ENCODE measurements at places on chromosomes 1 and 21.

DNA sequence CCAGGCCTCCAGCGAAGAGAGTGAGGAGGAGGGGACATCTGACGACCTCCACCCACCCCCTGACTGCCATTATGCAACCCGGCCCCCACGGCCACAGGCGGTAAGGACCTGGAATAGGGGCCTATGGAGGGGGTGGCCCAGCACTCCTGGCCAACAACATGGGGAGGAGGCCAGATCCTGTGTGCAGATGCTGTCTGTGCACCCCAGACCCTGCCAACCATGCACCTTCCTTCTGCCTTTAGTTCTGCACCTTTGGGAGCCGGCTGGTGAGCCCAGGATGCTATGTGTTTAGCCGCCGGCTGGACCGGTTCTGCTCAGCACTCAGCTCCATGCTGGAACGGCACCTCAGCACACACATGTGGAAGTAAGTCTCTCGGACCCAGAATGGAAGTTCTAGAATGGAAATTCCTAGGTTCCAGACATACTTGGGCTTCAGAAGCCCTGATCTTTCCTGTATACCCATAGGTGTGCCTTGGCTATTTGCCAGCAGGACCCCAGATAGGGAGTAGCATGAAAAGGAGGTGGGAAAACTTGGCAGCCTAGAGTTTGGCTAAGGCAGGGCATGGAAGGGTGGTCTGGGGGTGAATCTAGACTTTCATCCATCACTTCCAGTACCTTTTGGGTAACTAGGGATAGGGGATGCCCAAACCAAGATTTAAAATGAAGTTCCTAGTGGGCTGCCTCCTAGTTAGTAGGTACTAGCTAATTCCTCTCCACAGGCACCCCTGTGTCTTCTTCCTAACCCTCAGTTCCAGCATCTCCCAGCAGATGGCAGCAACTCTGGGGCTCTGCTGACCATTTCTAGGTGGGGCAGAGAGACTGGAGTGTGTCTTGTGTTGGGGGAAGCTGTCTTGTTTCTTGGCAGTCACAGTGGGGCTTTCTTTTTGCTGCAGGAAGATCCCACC, 3.6 kb upstream of the CYB561D1 start:
- peak; percentile 64 for DNase-seq

GRCh38 chr1:228983661-228984060, 248.4 kb downstream of the RHOU start:
- no peak for DNase-seq

DNA sequence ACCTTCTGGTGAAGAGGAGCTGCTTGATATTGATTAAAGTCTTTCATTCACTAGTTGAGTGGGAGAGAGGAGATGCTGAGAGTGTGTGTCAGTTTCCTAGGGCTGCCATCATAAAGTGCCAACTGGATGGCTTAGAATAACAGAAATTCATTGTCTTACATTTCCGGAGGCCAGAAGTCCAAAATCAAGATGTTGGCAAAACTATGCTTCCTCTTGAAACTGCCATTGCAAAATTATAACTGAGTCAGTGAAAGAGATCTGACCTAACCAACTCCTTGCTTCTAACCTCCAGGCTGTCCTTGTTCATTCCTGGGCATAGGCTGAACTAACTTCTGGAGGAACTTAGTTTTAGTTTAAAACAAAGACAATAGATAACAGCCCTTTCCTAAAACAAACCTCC, 47.1 kb downstream of the PTGS2 start:
- no peak for DNase-seq

GRCh38 chr21:44383216-44383615, 29.8 kb downstream of the TRPM2 start:
- no peak for DNase-seq

DNA sequence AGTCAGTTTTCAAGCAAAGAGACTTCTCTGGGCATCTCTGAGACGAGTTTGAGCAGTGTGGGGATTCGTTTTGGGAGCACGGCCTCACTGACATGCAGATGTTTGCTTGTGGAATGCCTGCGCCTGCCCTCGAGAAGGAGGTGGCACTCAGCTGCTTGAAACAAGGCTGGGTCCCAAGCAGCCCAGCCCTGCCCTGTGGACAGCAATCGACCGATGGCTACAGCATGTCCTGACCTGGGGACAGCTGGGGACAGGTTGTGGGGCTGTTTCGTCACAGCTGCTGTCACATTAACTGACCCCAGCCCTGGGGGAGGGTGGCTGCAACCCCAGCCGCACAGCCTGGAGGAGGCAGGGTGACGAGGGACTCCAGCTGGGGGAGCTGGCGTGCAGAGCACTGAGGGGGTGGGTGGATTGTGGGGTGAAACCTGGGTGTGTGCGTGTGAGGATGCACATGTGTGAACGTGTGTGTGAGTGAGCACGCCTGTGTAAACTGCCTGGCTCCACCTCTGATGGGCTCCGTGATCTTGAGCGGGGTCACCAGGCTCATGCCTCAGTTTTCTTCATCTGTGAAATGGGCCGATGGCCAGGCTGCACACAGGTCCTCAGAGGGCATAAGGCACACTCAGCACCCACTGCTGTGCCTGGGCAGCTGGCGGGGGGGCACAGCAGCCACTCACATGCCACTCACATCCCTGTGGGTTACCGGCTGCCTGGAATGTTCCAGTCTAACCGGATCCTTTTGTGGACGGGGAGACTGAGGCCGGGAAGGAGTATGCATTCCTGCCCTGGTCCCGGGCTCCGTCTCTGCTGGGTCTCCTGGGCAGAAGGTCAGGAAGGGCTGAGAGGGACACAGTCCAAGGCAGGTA, 49.3 kb downstream of the COL18A1 start:
- no peak for DNase-seq

GRCh38 chr21:15729674-15730483, at the start of gene USP25:
Gene USP25, plus strand, starts transcription at chr21:15729982. Its CDS starts 412 bp downstream, at chr21:15730394.
- DNase-seq, result peak; percentile 61

GRCh38 chr1:94528299-94528698, 13.3 kb downstream of the F3 start:
- DNase-seq, result no peak

- no peak for DNase-seq
Observed at GRCh38 chr1:242083742-242084141, 84.8 kb upstream of the MAP1LC3C start.

- no peak for DNase-seq
Observed at GRCh38 chr21:34131586-34131985, 58.2 kb downstream of the MRPS6 start.

- no peak for DNase-seq
Observed at GRCh38 chr1:214464445-214465287, 86.7 kb downstream of the PTPN14 start.

DNA sequence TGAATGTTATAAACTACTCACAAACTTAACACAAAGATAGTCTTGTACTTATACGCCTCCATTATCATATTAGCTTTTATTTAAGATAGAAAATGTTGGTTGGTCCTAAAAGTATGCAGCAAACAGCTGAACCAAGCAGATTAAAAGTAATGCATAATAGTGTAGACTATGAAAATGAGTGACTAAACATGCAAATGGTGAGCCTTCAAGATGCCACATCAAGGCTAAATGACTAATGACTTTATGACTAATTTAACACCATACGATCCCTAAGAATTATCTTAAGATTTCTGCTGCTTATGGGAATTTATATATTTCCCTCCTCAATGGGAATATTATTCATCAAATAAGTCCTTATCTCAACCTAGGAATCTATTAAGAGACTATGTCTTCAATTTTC, 4.6 kb downstream of the GPATCH2 start:
- DNase-seq, result no peak

GRCh38 chr1:63318201-63318979, 4.0 kb upstream of the FOXD3 start:
- no peak for DNase-seq

All from activated CD8-positive, alpha-beta memory T cell treated with anti-CD3 and anti-CD28 coated beads for 1 hour (primary cell).